ENCODE measurements at places on chromosomes 2 and 18. TPM values are rescaled to one million over a fixed set of nuclear protein-coding genes. Genes with fewer than 3 reads are reported as not detected.

Gene VWA3B
- not detected for total RNA-seq

Gene XDH
- 1.3 TPM for total RNA-seq

Gene AGXT
- total RNA-seq, result not detected

Gene ARPC2
- total RNA-seq, result 207 TPM

Gene ANKRD53
- total RNA-seq, result 11.7 TPM

Gene ASTL
- total RNA-seq, result not detected

Gene ANKRD36
- 51.1 TPM for total RNA-seq

Gene TMEM163
- total RNA-seq, result 27.7 TPM

Data from glutamatergic neuron (in vitro differentiated cells).